ENCODE measurements at places on chromosomes 5 and 9.

DNA sequence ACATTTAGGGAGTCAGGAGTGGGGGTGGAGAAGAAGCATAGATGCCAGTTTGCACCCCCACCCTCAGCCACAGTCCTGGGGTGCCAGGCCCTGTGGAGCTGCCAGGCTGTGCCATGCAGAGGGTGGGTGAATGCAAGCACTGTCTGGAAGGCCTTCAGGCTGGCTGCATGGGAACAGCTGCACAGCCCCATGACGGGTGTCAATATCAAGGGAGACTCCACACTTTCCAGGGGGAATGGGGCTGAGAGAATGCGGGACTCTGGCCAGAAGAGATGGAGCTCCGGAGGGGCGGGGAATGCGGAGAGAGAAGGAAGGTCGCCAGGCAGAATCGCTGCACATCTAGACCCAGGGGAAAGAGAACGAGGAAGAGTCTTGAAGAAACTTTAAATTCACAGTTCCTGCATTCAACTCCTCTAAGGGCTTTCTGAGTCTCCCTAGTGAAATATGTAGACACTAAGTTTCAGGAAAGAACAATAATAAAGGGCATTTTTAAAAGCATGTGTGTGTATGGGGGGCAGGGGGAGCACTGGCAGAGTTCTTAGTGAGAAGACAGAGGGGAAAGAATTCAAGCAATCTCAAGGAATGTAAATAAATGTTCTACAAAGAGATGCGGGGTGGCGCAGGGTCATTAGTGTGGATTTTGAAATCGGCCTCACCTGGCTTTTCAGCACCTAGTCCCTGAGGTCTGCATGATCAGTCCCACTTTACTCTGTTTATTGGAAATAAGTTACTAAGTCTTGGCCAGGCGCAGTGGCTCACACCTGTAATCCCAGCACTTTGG, 59.1 kb downstream of the BOD1 start:
- DNase-seq, result no peak

- no peak for DNase-seq
These were observed 219.7 kb downstream of the EFNA5 start for GRCh38 chr5:107451028-107451427.

- peak; percentile 86 for DNase-seq
These were observed at the start of gene CDC23 for GRCh38 chr5:138213161-138214029. Gene CDC23, minus strand, starts transcription at chr5:138213323. Its CDS starts 11 bp downstream, at chr5:138213312.

GRCh38 chr9:137876781-137877386, 698 bp upstream of the CACNA1B start:
- no peak for DNase-seq

DNA sequence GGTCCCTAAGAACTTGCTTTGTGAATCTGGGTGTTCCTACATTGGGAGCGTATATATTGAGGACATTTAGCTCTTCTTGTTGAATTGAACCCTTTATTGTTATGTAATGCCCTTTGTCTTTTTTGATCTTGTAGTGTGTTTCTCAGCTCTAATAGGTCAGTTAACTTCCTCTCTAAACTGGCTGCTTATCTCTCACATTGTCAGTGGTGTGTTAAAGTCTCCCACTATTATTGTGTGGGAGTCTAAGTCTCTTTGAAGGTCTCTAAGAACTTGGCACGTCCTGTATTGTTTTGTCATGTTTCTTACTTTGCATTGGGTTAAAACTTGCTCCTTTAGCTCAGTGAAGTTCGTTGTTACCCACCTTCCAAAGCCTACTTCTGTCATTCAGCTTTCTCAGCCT, 36.2 kb downstream of the RIC1 start:
- DNase-seq, result no peak

DNA sequence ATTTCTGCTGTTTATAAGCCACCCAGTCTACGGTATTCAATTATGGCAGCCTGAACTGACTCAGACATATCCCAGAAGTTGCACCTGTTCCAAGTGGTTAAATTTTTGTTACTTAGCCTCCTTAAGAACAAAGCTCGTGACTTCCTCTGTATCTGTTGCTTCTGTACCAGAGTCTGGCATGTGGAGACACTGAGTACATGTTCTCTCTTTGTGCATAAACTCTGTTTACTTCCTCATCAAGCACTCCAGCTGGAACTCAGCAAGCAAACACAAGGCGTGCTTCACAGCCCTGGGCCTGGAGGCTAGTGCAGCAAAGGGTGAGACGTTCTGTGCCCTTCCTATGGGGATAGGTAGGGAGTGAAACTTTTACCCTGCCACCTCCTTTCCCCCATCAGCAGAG, 19.0 kb downstream of the C9orf152 start:
- DNase-seq, result no peak

GRCh38 chr5:113110117-113110516, 133.5 kb downstream of the DCP2 start:
- DNase-seq, result no peak

DNA sequence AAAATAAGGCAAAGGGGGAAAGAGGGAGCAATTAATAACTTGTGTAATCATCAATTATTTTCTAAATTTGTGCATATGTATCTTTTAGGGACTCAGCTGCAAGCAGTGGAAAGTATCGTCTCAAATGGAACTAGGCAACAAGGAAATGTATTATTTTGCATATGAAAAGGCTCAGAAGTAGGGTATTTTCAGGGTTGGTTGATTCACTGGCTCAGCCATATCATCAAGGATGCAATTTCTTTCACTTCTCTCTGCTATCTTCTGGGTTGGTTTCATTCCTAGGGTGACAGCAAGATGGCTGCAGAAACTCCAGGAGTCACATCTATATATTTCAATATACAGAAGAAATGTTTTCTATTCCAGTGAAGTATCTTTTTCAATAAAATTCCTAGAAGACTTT, 509.8 kb downstream of the DMAC1 start:
- DNase-seq, result no peak

DNA sequence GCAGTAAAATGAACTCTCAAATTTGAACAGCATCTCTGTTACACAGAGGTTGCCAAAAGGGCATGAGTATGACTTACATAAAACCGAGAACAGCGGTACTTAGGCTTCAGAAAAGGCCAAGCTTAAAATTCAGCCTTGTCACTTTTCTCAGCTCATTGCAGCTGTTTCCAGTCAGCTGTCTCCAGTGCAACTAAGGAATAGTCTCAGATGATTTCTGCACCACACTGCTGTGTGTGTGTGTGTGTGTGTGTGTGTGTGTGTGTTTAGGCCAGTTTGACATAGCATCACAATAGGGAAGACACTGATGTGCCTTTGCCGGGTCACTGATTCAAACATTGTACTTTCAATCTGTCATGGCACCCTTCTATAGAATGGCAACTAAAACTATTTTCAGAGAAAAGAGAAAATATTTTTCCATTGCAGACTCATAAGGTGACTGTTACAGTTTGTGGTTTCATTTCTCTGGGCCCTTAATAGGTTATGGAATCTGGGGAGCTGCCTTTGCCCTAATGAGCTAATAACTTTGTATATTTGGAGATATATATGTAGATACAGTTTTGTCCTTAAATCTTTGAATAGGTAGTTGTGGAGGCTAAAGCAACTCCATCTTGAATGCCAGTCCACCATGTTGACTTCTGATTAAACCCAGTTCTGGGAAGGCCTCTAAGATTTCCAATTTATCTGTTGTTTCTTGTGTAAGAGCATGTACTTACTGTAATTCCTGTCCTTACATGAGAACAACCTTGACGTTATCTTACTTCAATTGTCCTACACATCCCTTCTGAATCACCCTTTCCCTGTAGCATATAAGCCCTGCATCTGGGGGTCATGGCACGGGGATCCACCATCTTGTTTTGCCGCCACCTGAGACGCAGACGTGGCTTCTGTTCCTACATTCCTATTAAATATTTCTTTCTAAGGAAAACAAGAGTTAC, 4.5 kb downstream of the LSM11 start:
- DNase-seq, result no peak

DNA sequence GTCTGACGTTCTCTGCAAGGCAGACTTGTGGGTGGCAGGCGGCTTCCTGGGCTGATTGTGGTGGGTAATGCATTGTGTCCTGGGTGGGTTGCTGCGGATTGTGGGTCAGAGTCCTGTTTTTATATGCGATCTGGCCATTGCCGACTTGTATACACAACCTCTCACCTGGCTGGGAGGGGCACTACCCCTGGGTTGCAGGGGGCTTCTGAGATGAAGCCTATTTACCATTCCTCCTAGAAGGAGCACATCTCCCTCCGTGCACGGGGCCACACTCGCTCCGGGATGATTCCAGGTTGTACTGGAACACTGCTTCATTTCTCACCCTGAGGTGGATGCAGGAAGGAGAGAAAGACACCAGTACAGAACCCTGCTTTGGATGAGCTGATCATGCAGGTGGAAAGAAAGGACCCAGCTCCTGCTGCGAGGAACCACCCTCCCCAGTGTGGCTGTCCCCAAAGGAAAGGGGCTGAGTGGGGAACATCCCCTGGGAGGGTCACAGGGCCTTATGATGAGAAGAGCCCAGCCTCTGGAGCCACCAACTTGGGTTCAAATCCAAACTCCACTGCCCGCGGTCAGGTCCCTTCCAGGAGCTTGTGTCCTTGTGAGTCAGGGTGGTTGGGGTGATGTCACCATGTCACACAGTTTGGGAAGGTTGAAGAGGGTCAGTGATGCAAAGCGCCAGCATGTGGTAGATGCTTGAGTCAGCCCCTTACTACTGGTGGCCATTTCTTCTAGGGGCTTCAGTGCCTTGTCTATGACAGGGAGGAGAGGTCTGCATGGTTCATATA, 151.8 kb upstream of the COL5A1 start:
- no peak for DNase-seq

DNA sequence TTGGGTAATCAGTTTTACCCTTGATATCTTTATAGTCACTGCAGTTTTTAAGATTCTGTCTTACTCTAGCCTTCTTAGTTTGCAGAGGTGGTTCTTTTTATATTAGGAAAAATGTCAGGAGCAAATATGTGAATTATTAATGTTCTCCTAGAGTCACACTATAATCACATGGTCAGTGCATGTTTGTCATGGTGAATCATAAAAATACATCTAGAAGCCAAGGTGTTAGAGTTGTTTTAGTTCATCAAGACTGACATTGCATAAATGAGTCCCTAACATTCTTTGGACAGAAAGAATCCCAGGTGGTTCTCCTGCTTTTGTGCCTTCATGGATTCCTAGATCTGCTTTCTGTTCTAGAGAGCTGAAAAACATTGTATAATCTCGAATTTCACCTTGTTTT, 22.9 kb downstream of the ATG10 start:
- no peak for DNase-seq

DNA sequence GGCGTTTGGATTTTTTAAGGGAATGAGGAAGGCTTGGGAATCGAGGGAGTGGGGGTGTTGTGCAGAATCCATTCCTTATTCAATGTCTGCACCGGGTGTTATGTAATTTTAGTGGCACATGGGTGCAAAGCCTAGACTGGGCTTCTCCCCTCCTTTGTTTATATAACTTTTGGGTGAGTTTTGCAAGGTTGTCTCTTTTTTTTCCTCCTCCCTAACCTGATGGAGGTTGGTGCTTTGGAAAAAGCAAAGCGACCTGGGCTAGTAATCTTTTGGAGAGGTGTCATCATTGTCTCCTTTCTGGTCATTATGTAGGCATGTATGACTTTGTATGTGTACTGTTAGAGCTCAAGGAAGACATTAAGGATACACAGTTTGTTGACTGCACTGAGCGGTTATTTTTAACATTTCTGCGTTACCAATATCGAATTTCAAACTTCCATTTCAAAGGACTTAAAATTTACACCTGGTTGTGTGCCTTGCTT, 3.1 kb downstream of the SMARCA2 start:
- DNase-seq, result no peak

GRCh38 chr9:132937463-132937901, 6.9 kb downstream of the TSC1 start:
- DNase-seq, result no peak

DNA sequence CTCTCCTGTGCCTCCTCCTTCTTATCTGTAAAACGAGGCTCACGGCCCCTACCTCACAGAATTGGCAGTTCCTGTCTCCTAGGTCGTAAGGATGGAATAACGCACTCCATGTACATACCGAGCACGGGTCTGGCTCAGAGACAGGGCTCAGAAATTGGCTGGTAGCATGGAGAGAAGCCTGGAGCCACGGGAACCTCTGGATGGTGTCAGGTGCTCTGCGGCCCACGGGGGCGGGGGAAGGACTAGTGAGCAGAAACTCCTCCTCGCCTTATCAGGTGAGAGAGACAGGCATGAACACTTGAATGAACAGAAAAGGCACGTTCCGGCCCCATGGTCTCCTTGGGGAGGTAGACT, 15.4 kb upstream of the C5orf47 start:
- no peak for DNase-seq

DNA sequence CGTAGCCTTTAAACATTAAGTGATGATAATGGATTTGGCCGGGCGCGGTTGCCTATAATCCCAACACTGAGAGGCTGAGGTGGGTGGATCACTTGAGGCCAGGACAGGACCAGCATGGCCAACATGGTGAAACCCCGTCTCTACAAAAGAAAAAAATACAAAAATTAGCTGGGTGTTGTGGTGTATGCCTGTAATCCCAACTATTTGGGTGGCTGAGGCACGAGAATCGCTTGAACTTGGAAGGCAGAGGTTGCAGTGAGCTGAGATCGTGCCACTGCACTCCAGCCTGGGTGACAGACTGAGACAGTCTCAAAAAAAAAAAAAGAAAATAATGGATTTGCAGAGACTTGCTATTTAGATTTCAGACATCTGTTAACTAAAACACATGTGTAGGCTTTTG, 9.2 kb upstream of the MATR3 start:
- no peak for DNase-seq

- peak; percentile 29 for DNase-seq
These were observed 5.1 kb upstream of the CAST start for GRCh38 chr5:96657068-96657467.

GRCh38 chr9:121999556-121999955, 93.6 kb downstream of the TTLL11 start:
- DNase-seq, result no peak

DNA sequence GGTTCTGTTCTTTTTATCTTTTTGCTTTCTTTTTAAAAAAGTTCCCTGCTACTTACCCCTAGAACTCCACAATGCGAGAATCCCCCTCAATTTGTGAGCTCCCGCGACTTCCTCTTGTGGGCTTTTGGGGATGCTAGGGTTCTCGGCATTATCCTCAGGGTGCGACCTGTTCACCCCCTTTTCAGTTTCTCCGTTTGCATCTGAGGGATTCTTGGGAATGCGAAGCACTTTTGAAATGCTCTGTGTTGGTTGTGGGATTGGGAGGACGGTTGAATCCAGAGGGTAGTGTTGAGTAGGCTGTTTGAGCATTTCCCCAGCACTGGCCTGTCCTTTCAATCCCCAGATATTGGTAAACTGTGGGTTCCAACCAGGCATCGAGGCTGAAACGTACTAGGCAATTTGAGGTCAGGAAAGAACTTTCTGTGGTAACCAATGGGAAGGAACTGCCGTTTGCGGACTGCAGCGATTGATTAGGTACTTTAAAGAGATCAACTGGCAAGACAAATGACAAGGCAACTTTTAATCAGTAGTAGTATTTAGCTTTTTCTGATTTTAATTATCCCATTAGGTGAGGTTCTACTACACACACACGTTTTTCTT, 415 bp downstream of the XRCC4 start:
- DNase-seq, result no peak

GRCh38 chr9:126558051-126558665, 55.6 kb upstream of the LMX1B start:
- peak; percentile 58 for DNase-seq

GRCh38 chr5:149438711-149439132, 59.6 kb upstream of the IL17B start:
- no peak for DNase-seq
